ENCODE measurements at places on chromosomes 1 and 21. TPM values are rescaled to one million over a fixed set of nuclear protein-coding genes. Genes with fewer than 3 reads are reported as not detected.

PRRX1 gene
- 100 TPM for total RNA-seq

C8A gene
- total RNA-seq = not detected

GART gene
- total RNA-seq = 94.7 TPM

SPTA1 gene
- 12.0 TPM for total RNA-seq

C1orf226 gene
- total RNA-seq = 12.4 TPM

KDF1 gene
- total RNA-seq = 0.27 TPM

CDK18 gene
- 7.0 TPM for total RNA-seq

TNFSF18 gene
- total RNA-seq = 0.16 TPM

CAPN8 gene
- total RNA-seq = 0.82 TPM

DLGAP3 gene
- total RNA-seq = 2.6 TPM

MSH4 gene
- total RNA-seq = 0.77 TPM

ATP1A1 gene
- 143 TPM for total RNA-seq

MFAP2 gene
- 52.1 TPM for total RNA-seq

ALX3 gene
- 2.5 TPM for total RNA-seq
